ENCODE measurements at places on chromosomes 13 and 19.

DNA sequence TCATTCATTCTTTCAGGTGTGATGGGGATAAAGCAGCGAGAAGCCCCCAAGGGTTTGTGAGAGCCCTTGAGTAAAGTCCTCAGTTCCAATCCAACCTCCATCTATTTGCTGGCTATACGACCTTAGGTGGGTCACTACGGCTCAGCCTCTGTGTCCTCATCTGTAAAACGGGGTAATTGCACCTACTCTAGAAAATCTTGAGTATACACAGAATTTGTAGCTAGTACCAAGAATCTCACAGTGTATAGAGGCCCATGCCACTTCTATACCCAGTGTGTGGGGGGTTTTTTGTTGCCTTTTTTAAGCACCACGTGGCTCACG lies 406 bp upstream of the DNMT1 start:
- DNase-seq, result no peak

DNA sequence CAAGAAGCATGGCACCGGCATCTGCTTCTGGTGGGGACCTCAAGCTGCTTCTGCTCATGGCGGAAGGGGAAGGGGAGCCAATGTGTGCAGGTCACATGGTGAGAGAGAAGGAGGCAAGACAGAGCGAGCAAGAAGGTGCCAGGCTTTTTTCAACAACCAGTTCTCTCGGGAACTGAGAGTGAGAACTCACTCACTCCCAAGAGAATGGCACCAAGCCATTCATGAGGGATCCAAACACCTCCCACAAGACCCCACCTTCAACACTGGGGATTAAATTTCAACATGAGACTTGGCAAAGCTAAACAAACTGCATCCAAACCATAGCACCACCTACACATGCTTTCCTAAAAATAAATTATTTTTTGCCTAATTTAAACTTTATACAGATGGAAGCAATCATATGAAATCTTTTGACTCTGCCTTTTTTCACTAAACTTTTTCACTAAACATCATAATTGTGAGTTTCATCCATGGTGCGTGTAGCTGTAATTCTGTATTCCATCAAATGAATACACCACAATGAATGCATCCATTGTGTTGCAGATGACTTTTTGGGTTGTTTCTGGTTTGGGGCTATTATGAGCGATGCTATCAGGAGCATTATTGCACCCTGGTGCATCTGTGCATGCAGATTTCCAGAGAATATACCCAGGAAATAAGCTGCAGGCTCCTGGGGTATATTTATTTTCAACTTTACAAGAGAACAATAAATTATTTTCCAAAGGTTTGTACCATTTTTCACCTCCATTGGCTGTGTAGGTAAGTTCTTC lies 14.6 kb upstream of the IPO5 start:
- DNase-seq, result no peak

- DNase-seq, result no peak
These were observed 51.2 kb downstream of the COLGALT1 start for GRCh38 chr19:17606590-17607185.

GRCh38 chr13:88051746-88052482 lies 380.7 kb downstream of the SLITRK5 start:
- no peak for DNase-seq

DNA sequence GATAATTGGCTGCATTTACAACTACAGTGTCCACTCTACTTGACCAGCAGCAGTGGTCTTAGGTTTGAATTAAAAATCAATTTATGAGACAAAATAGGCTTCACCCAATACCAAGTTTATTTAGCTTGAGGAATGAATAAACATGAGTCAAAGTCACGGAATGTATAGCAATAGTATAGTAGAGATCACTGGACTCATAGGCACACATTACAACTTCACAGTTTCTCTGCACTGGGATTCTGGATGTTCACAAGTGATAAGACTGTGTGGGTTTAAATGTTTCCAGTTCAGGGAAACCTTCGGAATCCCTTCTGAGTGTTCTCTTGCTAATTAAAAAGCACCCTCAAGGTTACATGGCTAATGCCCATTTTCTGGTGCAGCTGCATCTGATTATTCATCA lies 1064.9 kb downstream of the SLITRK5 start:
- no peak for DNase-seq

DNA sequence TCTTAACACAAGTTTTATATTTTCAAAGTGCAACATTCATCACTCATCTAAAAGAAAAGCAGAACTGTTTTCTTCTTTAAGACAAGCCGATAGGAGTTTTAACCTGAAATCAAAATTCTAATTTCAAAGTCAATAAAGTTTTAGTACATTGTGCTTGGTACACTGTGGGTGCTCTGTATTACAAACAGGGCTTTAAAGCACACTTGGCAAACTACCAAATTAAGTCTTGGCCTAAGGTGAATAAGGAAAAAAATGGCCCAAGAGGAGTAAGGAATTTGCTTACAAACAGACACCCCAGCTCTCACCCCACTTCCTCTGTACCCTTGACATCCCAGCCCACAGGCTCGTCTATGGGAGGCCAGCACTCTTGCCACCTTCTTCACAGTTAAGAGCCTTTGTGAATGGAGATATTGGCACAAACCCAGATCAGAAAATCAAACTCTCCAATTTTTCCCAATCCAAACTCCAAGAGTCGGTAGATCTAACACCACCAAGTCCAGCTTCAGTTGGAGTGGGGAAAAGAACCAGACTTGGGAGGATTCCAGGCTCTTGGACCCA lies 66.0 kb downstream of the ABCC4 start:
- no peak for DNase-seq

- no peak for DNase-seq
These were observed 1357.8 kb upstream of the ATXN8OS start for GRCh38 chr13:68749796-68750195.

GRCh38 chr13:76466043-76466442 lies 420.2 kb downstream of the KCTD12 start:
- DNase-seq, result no peak

DNA sequence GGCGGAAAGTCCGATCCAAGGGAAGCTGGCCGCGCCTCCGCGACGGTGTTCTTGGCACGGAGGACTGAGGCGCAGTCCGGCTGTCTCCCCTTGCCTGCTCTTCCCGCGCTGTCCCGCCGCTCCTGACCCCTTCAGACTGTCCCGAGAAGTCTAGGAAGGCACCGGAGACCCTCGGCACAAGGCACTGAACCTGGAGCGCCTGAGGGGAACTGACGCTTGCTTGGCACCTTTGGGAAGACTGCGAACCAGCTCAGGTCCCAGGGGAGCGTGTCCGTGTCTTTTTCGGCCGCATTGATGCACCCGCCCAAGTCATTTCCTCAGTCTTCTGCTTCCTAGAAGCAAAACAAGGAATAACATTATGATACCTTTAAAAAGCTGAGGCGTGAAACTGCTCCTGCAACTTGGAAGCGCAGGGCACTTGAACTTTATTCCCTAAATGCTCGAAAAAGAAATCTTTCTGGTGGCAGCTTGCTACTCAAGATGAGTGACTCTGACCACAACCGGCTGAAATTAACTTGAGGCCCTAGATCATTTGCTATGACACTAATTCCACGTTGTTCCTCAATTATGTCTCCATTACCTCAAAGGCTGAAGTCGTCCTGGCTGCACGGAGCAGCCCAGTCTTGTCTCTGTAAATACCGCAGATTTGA lies 735 bp upstream of the FLT1 start:
- DNase-seq, result no peak

GRCh38 chr19:6103217-6103644 lies 7.1 kb downstream of the RFX2 start:
- DNase-seq, result no peak

GRCh38 chr19:737591-738093 lies 13.3 kb upstream of the MISP start:
- DNase-seq, result peak; percentile 54

DNA sequence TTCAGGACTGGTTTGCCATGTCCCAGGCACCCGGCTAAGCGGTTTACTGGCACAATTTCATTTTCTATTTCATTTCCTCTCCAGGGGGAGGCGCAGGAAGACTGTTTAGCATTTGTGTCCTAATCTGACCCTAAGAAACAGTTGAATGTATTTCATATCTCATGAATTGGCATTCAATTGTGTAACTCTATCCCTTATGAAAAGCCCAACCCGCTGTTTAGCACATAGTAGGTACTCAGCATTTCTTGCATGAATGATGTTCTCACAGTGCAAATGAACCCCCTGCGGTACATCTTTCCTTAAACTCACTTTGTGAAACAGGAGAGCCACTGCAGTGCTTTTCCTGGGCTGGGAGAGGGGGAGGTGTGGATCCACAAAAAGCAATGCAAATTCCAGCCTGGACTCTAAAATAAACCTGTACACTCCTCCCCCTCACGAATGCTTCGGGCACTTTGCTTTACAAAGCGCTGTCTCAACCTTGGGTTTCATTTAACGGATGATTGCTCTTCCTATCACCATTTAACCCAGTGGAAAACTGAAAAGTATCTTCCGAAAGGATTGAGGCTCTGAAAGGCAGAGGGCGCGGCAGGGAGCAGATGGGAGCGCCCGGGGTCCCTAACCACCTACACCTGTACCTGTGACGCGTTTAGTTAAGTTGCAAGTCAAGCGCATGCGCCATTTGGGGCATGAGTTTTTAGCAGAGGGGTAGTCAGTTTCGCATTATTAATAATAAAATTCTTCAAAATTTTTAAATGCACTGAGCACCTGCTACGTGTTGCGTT lies 1.2 kb upstream of the EEF2 start:
- peak; percentile 80 for DNase-seq
